Fibroblast of skin of right quadriceps (primary cell): ENCODE measurements at places on chromosomes 5 and 9.

DNA sequence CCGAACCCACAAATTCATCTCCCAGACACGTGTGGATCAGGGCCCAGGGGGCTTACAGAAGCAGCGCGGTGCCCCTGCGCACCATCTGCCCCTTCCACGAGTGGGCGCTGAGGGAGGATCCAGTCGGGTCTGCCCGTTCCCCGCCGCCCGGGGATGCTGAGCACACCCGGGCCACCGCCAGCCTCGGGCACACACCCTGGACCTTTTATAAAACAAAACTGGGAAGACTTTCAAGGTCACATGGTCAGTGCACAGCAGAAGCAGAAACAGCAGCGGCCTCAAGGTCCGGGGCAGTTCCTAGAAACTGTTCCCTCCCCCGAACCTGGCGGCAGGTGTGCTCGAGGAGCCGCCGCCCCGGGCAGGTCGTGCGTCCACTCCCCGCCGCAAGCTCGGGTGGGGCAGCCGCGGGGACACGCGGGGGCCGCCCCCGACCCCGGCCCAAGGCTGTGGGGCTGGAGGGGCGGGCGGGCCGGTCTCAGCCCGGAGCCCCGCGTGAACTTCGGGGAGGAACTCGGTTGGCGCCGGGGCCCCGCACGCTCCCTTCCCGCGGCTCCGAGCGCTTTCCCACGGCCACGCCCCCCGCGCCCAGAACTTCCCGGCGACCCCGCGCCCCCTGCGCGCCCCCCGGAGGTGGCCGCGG is 633 bp upstream of the PPP1R26 start:
- DNase-seq = no peak

DNA sequence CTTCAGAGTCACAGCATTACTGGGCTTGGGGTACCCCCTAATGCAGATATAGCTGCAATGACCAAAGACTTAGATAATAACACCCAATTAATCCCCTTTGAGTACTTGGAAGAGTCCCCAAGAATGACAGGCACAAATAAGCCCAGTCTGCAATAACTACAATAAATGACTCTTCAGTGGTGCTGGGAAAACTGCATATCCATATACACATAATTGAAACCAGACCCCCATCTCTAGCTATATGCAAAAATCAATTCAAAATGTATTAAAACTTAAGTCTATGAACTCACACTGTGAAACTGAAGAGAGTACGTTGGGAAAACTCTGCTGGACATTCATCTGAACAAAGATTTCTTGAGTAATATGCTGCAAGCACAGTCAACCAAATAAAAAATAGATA is 422.5 kb downstream of the CDH18 start:
- no peak for DNase-seq

DNA sequence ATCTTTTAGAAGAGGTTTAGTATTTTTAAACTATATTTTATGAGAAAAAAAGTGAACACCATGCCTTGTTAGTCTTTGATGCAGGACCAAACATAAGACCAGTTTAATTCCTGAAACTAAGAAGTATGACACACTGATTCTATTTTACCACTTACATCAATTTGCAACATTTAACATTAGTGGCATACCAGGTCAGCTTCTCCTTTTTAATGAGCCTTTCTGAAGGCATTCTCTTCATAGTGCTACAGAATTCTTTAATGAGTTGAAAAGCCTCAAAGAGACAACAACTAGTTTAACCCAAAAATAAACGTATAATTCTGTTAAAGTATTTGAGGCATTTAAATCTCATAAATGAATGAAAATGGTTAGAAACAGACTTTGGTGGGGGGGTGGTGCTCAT is 28.2 kb downstream of the ARSB start:
- DNase-seq = peak; percentile 8

DNA sequence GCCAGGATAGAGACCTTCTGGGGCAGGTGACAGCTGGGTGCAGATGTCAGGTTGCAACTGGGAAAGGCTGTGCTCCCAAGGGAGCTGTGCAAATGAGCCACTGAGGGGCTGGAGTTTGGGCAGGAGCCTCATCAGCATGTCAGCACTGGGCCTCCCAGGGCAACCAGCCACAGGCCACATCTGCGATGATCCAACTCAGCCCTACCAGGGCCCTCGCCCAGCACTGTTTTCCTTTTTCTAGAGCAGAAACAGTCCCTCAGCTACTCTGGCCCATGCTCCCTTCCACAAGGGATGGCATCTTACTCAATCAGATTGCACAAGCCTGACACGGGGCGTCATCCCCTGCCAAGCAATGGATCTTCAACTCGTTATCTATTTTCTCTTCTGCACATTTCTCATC is 24.8 kb downstream of the NIPAL4 start:
- no peak for DNase-seq

- DNase-seq = no peak
Observed at GRCh38 chr5:57685516-57686255, 203.1 kb upstream of the ACTBL2 start.
